NCI-H1105 (cell line): ENCODE measurements at places on chromosomes 16 and 17.

- no peak for DNase-seq
Observed at GRCh38 chr16:20904507-20905081, 4.0 kb downstream of the LYRM1 start.

DNA sequence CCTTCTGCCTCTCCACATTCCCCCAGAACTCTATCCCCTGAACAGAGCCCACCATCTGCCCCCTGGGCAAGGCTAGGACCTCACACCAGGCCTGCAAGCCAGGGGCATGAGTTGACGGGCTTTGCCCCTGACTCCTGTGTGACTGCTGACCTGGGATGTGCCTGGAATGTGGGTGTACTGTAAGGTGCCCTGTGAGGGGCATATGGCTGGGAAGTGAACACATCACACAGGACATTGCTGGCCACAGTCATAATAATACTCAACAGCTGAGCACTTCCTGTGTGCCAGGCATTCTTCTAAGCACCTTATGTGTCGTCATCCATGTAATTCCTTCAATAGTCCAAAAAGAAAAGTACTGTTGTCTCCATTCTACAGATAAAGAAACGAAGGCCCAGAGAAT, 13.3 kb downstream of the CES4A start:
- no peak for DNase-seq

GRCh38 chr16:26913851-26914250, 152.9 kb upstream of the C16orf82 start:
- no peak for DNase-seq

DNA sequence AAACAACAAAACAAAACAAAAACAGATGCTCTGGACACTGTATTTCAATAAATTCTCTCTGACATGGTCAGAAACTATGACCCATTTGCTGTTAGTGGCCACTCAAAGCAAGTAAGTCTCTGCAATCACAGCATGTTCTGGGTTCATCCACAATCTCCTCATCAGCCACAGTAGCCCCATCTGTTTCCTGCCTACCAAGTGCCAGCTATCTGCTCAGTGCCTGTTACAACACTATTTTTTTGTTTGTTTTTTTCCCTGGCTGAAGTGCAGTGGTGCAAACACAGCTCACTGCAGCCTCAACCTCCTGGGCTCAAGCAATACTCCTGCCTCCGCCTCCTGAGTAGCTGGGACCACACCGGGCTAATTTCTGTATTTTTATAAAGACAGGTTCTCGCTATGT, 137.9 kb downstream of the SOX9 start:
- DNase-seq: no peak

GRCh38 chr17:75634754-75635609, 1.7 kb downstream of the SMIM5 start:
- DNase-seq: no peak

DNA sequence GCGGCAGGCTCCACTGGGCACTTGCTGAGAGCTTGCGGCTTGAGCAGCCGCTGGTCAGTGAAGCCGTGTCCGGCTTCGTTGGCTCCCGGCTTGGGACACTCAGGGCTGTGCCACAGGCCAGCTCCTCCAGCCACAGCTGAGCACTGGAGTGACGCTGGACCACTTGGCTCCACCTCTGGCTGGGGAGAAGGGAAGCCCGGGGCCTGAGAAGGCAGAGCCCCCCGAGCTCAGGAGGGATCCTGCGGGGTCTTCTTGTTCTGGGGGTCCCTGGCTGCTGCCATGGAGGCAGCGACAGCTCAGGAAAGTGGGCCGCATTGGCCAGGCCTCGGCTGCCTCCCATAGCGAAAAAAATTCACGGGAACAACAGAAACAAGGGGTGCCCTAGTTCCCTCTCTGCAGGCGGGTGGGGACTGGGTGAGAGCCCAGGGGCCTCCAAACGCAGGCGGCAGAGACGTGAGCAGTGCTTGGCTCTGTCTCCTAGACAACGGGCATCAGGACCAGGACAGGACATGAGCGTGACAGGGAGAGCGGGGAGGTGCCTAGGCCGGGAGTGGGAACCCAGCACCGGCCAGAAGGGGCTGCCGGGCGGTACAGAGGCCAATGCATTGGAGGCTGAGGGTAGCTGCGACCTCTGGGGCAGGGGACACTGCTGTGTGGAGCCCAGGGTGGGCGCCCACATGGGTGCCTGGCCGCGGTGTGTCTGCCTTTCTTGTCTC, 37.7 kb downstream of the SLC7A5 start:
- DNase-seq: no peak

- DNase-seq: no peak
Observed at GRCh38 chr17:78875363-78876093, 27.5 kb downstream of the CEP295NL start.

GRCh38 chr17:39627712-39628516, 1.2 kb downstream of the PPP1R1B start:
- no peak for DNase-seq

GRCh38 chr17:21417921-21418320, 41.8 kb downstream of the KCNJ12 start:
- DNase-seq: no peak

DNA sequence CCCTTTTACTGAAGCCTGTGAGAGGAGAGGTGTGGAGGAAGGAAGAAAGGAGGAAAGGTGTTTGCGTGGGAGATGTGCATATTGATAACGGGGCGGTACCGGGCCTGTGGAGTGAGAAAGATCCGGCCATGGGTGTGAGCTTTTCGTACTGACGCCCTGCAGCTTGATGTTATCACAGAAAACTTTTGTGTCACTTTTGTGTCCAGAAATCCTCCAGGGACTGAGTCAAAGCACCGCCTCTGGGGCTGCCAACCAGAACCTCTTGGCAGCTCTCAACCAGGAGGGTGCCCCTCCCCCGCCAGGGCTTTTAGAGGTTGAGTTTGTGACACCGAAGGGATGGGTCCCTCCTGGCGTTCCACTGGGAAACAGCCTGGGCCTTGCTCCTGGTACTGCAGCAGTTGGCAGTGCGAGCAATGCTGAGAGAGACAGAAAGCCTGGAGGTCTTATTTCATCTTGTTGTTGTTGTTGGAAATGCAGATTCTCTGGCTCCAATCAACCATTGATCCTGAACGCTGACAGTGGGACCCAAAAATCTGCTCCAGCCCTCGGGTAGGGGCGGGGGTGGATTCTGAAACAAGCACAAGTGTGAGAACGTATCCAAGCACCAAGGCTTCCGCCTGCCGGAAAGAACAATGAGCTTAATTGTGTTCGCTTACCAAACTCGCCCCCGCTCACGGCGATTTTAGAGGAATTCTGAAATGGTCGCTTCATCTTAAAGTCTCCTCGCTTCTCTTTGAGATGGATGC, 65.0 kb downstream of the CRISPLD2 start:
- DNase-seq: no peak
